ENCODE measurements at places on chromosomes 1 and 21.

- DNase-seq, result no peak
- peaks cover 66% of the 10 kb centered on the region for H3K36me3 ChIP-seq
- H3K4me1 ChIP-seq, result peaks cover 72% of the 10 kb centered on the region
- H3K27me3 ChIP-seq, result no peaks in the 10 kb centered on the region
These were observed 9.4 kb downstream of the MRPS6 start for GRCh38 chr21:34082769-34083168.

DNA sequence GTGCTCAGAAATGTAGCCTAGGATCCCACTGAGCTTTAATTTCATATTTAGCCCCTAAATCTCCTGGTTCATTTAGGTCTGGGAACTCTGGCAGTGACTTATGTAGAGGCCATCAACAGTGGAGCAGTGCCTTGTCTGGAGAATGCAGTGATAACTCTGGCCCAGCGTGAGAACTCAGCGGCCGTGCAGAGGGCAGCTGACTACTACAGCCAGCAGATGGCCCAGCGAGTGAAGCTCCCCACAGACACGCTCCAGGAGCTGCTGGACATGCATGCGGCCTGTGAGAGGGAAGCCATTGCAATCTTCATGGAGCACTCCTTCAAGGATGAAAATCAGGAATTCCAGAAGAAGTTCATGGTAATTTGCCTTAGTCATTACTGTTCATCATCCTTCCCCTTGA lies 17.8 kb downstream of the GBP6 start:
- no peaks in the 10 kb centered on the region for H3K36me3 ChIP-seq
- no peak for DNase-seq
- H3K27me3 ChIP-seq, result peaks cover 5% of the 10 kb centered on the region

- no peaks in the 10 kb centered on the region for H3K4me1 ChIP-seq
- no peak overlapping the region for H3K4me3 ChIP-seq
- no peaks in the 10 kb centered on the region for H3K36me3 ChIP-seq
- no peak for DNase-seq
- H3K27ac ChIP-seq, result no peak overlapping the region
These were observed 78.8 kb upstream of the ABCD3 start for GRCh38 chr1:94339206-94339927.

DNA sequence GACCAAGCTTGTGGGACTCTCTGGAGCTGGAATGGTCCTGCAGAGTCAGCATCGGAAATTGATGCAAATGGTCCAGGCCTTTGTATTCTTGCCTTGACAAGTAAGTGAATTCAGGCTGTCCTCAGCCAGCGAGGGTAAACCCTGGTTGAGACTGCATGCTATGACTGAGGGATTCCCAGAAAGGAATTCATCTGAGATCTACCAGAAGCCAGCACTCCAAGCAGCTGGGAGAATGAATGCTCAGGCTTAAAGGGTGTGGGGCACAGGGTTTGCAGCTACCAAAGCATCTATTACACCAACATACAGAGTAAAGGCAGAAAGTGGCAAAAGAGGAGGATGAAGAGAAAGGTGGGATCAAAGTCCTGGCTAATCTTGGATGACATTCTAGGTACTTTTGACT lies 257.0 kb upstream of the LYPLAL1 start:
- H3K4me3 ChIP-seq, result no peak overlapping the region
- H3K36me3 ChIP-seq, result no peaks in the 10 kb centered on the region
- no peaks in the 10 kb centered on the region for H3K4me1 ChIP-seq
- DNase-seq, result no peak
- H3K27ac ChIP-seq, result no peak overlapping the region
- H3K27me3 ChIP-seq, result no peaks in the 10 kb centered on the region

DNA sequence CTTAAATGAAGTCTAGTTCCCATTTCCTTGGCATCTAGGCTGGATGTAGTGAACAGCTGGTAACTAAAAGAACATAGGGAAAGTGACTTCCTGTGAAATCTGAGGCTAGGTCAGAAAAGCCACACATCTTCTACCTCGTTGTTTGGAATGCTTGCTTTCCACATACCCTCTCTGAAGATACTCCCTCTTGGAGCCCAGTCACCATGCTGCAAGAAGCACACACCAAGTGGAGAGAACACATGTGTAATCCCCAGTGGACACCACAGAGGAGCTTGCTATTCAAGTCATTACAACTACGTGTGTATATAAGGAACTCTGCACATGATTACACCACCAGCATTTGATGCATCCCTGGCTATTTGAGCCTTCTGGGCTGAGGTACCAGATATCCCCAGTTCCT lies 125.9 kb downstream of the RGS21 start:
- no peaks in the 10 kb centered on the region for H3K36me3 ChIP-seq
- no peak overlapping the region for H3K27ac ChIP-seq

GRCh38 chr1:13763991-13764390 lies 64.0 kb downstream of the PRDM2 start:
- no peak overlapping the region for H3K27ac ChIP-seq
- no peak overlapping the region for H3K4me3 ChIP-seq
- H3K36me3 ChIP-seq, result peaks cover 15% of the 10 kb centered on the region
- DNase-seq, result no peak

DNA sequence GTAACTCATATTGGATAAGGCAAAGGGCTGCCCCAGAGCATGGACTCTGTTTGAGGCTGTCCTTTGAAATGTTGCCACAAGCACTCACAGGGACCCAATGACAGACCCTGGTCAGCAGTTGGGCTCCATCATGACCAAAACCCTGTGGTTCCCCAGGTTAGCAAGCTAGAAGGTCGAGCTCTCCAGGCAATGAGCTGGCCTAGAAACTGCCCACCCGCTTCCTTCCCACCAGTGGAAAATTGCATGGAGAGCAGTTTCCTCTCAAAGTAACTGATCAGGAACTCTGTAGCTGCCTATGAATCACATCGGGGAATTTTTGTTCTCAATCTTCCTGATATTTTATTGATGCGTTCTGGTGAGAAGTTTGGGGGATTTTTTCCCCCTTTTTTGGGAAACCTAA lies 52.8 kb downstream of the FHAD1 start:
- DNase-seq, result no peak
- H3K36me3 ChIP-seq, result no peaks in the 10 kb centered on the region
- peaks cover 10% of the 10 kb centered on the region for H3K4me1 ChIP-seq
- H3K4me3 ChIP-seq, result no peak overlapping the region
- H3K27me3 ChIP-seq, result peaks cover 6% of the 10 kb centered on the region
- H3K27ac ChIP-seq, result no peak overlapping the region

DNA sequence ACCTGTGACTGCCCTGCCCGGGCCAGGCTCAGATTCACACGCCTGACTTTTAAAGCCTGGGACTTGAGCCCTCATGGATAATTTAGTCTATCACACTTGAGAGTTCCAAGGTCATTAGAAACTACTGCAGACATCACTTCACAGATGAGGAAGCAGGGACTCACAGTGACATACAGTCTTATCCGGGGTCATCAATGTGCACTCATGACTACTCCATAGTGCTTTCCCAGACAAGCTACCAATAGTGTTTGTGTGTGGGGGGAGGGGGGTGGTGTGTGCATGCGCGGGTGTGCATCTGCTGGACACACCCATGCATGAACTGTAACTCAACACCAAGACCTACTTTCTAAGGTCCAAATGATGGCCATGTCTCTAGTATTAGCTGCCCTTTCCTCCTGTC lies 16.1 kb upstream of the SLC5A9 start:
- H3K27me3 ChIP-seq, result peaks cover 2% of the 10 kb centered on the region
- no peak overlapping the region for H3K4me3 ChIP-seq
- H3K36me3 ChIP-seq, result no peaks in the 10 kb centered on the region
- no peak for DNase-seq
- no peak overlapping the region for H3K27ac ChIP-seq

DNA sequence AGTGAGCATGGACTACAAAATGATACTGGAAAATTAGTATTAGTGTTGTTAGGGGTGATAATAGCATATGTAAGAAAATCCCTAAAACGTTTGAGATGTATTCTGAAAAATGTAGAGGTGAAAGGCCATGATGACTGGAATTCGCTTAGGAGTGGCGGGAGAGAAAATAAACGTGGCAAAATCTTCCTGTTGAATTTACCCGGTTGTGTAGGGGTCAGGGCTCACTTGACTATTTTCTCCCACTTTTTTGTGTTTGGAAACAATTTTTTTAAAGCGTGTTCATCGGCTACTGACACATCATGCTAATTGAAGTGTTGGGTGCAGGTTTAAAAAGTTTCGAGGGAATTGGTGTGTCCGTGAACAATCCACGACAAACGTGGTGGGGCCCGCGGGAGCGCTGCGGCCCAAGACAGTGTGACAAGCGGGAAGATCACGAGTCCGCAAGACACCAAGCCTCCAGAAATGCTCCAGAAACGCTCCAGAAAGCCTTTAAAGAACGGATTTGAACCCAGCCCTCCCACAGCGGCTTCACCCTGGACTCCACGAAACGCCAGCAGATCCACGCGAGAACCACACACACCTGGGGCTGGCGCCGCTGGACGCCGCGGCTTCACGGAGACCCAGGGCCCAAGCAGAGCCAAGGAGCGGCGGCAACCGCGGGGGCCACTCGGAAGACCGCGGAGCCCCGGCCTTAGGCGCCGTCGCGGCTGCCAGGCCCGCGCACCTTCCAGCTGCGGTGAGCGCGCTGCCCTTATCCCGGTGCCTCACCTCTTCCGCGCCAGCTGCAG lies 573 bp downstream of the PSMG1 start:
- no peak for DNase-seq
- peak overlapping the region; percentile 97 for H3K27ac ChIP-seq
- H3K4me1 ChIP-seq, result peaks cover 56% of the 10 kb centered on the region
- peaks cover 31% of the 10 kb centered on the region for H3K36me3 ChIP-seq
- peak overlapping the region; percentile 98 for H3K4me3 ChIP-seq

Measured in activated CD4-positive, alpha-beta T cell treated with anti-CD3 and anti-CD28 coated beads, Interleukin-2, amount 10 ng/mL, durations not matched to agents 7 days and 5 days (primary cell).